ENCODE measurements at places on chromosomes 4 and X.

- DNase-seq: no peak
Observed at GRCh38 chr4:37243051-37243450, 1.5 kb upstream of the NWD2 start.

DNA sequence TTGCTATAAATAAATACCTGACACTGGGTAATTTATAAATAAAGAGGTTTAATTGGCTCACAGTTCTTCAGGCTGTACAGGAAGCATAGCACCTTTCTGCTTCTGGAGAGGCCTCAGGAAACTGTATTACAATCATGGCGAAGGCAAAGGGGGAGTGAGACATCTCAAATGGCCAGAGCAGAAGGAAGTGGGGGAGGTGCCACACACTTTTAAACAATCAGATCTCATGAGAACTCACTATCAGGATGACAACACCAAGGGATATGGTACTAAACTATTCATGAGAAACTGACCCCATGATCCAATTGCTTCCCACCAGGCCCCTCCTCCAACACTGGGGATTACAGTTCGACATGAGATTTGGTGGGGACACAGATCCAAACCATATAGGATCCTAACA is 11.7 kb upstream of the TCEAL9 start:
- DNase-seq: no peak

GRCh38 chr4:165294907-165295306 is 32.6 kb upstream of the MSMO1 start:
- no peak for DNase-seq

DNA sequence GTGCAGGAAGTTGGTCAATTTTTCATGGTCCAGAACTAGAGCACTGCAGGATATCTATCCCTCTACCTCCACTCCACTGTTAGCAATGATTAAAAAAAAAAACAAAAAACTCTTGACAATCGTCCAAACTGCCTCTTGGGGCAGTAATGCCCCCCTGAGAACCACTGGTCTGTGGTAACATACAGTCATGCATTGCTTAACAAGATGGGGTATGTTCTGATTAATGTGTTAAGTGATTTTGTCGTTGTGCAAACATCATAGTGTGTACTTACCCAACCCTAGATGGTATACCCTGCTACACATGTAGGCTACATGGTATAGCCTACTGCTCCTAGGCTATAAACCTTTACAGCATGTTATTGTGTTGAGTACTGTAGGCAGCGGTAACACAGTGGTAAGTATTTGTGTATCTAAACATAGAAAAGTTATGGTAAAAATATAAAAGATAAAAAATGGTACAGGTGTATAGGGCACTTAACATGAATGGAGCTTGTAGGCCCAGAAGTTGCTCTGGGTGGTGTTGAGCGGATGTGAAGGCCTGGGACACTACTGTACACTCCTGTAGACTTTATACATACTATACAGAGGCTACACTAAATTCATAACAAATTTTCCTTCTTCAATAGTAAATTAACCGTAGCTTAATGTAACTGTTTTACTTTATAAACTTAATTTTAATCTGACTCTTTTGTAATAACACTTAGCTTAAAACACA is 34.1 kb downstream of the ART3 start:
- peak; percentile 29 for DNase-seq

GRCh38 chrX:69289046-69289792 is 124.0 kb upstream of the PJA1 start:
- no peak for DNase-seq

- DNase-seq: no peak
Observed at GRCh38 chrX:9087271-9088040, 53.5 kb upstream of the FAM9B start.

DNA sequence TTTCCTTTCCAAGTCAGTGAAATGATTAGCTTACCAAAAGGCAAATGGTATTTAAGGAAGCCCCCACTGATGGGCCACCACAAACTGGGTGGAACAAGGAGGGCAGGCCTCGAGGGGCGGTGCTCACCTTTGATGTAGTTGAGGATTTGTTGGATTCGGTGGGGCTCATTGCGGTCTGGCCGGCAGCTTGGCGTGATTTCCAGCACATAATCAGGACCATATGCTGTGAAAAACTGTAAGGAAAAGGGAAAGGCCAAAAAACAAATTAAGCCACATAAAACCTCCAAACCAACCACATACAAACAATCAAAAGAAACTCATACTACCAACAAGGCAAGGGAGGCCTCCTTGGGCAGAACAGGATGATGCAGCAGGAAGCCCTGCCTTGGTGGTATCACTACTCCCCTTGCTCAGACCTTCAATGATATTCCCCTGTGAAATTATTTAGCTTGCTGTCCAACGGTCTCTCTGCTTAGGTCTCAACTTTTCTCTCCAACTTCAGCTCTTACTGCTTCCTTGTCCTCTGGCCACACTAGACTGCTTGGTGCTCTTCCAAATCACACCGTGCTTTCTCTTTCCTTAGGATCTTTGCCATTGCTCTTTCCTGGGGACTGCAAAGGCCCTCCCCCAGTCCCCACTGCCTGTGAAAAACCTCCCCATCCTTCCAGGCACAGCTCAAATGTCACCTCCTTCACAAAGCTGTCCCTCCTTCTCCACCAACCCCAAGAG is 46.1 kb upstream of the CITED1 start:
- DNase-seq: peak; percentile 69

DNA sequence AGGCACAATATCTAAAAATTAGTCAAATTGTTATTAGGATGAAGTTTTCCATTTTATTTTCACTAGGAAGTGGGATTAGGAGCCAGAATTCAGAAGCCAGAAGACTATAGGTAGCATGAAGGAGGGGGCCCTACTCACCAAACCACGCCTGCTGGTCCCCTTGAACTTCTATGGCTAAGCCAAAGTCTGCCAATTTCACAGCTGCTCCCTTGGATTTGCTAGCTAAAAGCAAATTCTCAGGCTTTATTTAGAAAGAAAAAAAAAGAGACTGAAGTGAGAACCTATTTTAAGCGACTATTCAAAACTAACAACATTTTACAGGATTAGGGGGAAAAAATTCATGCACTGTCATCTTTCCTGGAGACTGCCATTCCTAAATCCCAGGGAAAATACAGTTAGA is 224.3 kb downstream of the CAMK2D start:
- DNase-seq: no peak

DNA sequence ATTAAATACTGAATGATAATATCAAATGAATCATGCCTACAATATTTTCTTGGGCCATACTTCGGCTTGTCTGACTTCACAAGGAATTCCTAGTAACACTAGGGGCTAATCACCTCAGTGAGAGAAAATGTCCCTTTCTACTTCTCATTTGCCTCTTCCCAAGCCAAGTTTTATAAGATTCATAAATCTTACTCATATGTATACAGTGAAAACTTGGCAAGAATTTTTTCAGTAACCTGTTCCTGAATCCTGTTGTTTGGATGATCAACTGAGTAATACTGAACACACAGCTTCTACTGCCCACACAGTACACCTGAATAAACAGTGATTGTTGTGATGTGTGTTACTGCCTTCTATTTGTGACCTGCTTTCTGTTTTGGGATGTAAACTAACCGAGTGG is 16.5 kb downstream of the TMPRSS11E start:
- no peak for DNase-seq

DNA sequence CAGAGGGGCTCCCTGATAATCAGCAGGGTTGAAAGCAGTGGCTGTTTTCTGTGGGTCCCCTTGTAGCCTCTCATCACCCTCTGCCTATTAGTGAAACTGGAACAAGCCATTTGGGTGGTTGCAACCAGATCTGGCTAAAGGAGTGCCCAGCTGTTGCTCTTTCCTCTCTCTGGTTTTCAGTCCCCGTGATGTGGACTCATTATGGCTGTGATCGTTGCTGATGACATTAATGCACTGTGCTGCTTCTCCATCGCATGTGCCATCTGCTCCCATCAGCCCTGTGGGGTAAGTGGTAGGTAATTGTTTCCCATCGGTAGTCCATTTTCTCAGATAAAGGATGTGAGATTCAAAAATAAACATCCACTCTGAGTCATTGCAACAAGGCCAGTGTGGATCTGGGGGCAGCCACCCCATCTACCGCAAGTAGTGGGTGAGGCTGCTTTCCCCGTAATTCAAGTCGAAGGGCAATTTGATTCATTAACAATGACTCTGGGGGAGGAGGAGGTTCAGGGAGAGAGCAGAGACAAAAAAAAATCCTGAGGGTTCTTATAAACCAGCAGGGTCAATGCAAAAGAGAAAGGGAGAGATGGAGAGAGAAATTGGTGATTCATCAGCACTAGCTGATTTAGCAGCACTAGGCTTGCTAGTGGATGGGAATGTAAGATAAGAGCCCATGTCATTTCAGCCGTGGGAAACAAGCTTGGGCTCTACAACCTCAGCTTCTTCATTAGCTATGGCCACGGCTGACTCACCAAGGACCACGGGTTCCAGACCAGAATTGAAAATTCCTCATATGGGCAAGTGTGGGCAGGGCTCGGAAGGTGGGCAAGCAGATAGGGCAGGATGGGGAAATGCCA is 357.8 kb downstream of the MID1IP1 start:
- no peak for DNase-seq

DNA sequence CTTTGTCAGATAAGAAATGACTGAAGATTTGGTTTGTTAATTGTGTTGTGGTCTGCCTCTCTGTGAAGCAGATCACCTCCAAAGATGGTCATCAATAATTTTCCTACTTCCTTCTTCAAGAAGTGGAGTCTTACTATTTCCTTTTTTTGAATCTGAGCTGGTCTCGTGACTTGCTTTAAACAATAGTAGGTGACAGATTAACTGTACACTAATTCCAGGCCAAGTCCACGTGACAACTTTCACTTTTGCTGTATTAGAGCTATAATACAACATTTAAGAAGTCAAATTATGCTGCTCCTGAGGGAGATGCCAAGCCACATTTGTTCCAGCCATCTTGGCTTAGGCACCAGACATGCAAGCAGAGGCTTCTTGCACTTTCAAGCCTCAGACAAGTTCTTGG is 393.8 kb upstream of the GRID2 start:
- DNase-seq: no peak

GRCh38 chr4:117692538-117692937 is 341.7 kb upstream of the NDST3 start:
- DNase-seq: no peak

DNA sequence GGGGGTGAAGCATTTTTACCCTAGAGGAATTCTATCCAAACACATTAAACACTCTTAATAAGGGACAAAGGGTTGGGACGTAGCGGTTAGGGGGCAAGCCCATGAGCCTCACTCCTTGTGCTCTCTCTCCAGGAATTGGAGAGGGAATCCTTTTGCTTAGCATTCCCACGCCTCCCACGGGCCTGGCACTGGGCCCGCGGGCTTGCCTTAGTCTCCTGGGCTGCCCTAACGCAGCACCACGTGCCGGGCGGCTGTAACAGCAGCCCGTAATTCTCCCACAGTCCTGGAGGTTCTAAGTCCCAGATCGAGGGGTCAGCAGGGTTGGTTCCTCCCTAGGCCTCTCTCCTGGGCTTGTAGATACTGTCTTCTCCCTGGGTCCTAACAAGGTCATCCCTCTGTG is 67.5 kb downstream of the TBL1X start:
- no peak for DNase-seq

- no peak for DNase-seq
Observed at GRCh38 chrX:72128183-72128834, 3.4 kb downstream of the RTL5 start.

- no peak for DNase-seq
Observed at GRCh38 chr4:166162327-166162726, 289.3 kb downstream of the TLL1 start.

DNA sequence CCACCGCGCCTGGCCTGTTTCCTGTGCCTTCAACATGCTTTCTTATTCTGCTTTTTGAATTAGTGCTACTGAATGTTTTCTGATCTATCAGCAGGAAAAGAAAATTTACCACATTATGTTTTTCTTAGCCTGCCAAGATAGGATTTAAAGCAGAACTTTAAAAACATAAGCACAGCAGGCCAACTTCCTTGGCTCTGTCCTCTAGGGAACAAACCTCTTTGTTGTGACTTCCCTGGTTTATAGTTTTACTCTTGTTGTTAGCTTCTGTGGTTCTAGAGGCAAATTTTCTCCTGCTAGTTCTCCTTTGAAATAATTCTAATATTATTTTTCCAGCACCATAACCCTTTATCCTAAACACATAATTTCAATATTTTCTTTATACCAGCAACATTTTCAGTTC is 605.1 kb downstream of the ADGRL3 start:
- DNase-seq: no peak

DNA sequence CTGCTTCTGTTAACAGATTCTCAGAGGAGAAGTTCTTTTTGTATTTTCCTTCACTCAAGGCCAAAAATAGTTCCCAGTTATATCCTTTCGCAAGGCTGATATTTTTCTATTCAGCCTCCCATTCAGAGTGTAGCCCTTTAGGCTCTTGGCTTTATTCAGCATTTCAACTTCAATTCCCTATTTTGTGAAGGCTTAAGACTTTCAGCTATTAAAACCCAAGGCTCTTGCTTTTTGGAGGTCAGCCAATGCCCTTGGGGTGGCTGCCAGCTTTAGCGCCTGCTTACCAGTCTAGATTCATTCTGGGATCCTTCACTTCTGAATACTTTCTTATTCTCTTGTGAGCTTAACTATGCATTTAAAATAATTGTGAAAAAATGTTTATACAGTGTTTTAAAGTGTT is 57.3 kb upstream of the ADGRA3 start:
- DNase-seq: no peak

GRCh38 chr4:646460-646859 is 21.1 kb downstream of the PDE6B start:
- DNase-seq: no peak
